ENCODE measurements at places on chromosomes 13 and 19. TPM values are rescaled to one million over a fixed set of nuclear protein-coding genes. Genes with fewer than 3 reads are reported as not detected.

DNA sequence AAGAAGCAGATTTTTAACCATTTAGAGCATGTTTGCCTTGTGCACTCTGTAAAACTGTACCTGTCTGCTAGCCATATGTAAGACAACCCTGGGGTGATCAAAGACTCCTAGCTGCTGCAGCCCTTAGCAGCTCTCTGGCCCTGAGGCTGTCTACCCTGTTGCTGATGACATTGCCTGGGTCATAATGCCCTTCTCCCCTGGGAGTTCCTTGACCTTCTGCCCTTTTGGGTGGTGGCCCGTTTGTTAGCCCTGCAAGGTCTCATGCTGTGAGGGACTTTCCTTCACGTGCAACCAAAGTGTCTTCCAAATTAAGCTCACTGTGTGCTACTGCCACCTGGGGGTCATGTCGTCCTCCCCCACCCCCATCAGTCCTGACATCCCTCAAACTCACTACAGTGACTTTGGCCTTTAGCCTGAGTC is 7.4 kb downstream of the GPC6 start:
- no peak for DNase-seq

MYO1F gene
- 20.6 TPM for total RNA-seq

DNA sequence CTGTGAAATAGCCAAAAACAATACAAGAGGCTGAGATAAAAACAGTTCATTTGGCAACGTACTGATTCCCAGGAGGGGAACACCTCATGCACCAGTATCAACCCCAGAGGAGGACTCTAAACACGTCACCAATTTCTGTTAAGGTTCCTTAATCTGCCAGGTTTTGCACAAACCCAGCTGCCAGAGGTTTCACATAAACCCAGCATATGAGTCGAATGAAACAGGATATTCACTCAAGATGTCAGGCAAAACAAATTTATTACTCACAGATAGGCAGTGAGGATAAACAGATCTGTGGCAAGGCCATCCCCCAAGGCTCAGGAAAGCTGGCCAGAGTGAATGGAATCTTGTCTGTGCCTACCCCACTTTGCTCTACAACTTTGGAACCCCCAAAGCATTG is 210.9 kb downstream of the GPC5 start:
- DNase-seq, result no peak

COL5A3 gene
- total RNA-seq, result 12.4 TPM

SIGLEC8 gene
- 6.3 TPM for total RNA-seq

CFAP97D2 gene
- not detected for total RNA-seq
